ENCODE measurements at places on chromosomes 7 and 10. TPM values are rescaled to one million over a fixed set of nuclear protein-coding genes. Genes with fewer than 3 reads are reported as not detected.

DNA sequence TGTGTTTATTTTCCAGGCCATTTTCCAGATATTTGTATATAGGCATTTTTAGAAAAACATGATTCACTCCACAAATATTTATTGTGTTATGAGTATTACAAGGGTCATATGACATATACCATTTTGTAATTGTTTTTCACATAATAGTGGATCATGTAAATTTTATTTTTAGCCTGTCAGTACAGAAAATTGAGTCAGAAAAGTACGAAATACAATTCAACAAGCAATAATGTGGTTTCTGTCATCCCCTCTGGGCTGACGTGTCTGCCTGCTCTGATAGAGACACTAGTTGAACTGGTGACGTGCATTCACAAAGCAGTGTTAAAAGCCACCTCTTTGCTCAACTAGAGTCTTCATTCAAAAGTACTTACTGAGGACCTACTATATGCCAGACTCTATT lies 97.9 kb upstream of the STEAP1B start:
- no peak for DNase-seq

GRCh38 chr10:3419719-3420495 lies 247.3 kb upstream of the PITRM1 start:
- DNase-seq = no peak

- DNase-seq = no peak
Observed at GRCh38 chr7:90720984-90721760, 125.1 kb downstream of the CDK14 start.

- DNase-seq = no peak
Observed at GRCh38 chr7:17298840-17299482, 509 bp downstream of the AHR start.

DNA sequence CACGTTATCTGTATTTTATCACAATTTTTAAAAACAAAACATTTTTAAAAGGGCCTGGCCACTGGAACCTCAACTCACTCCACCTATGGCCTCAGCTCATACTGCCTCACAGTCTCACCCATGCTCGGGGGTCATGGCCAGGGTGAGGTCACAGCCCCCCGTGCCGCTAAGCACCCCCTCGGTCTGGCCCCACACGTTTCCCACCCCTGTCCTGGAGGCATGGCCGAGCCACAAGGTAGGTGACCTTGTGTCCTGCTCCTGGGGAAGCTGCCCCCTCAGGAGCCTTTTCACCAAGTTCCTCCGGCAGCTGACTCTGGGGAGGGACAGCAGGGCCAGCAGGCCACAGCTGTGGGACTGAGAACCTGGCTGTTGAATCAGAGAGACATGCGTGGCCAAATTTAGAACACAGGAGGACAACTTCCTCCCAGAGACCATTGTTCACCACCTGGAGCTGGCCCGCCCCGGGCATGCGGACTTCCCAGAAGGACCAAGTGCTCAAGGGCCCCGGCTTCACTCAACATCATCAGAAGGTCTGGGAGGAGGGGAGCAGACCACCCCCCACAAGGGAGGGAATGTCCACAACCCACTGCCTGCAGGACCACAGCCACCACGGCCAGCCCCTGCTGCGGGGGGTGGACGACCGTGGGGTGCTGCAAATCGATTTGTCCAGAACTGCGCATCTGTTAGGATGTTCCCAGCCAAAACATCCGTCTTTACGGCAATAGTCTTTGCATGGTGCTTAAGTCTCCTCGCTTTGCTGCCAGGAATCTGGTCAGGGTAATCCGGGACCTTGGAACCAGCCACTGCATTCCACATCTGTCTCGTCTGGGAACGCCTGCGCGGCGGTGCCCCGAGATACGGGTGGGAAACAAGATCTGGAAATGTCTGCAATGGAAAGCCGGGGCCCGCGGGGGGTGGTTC lies 48.6 kb upstream of the PDGFA start:
- no peak for DNase-seq

DNA sequence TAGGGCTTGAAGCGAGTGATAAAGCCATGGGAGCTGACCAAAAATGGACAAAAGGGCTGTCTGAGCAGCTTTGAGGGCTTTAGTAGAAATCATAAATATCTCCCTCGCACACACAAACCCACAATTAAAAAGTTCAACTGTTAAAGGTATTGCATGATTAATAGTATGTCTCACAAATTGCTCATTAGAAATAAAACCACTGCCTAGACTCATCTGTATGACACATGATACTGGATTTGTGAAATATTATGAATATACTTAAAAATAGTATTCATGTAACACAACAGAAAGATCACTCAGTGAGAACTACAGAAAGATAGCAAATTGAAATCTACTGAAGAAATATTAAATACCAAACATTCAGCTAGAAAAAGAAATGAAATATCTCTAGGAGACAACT lies 11.9 kb upstream of the PTPN12 start:
- no peak for DNase-seq

DNA sequence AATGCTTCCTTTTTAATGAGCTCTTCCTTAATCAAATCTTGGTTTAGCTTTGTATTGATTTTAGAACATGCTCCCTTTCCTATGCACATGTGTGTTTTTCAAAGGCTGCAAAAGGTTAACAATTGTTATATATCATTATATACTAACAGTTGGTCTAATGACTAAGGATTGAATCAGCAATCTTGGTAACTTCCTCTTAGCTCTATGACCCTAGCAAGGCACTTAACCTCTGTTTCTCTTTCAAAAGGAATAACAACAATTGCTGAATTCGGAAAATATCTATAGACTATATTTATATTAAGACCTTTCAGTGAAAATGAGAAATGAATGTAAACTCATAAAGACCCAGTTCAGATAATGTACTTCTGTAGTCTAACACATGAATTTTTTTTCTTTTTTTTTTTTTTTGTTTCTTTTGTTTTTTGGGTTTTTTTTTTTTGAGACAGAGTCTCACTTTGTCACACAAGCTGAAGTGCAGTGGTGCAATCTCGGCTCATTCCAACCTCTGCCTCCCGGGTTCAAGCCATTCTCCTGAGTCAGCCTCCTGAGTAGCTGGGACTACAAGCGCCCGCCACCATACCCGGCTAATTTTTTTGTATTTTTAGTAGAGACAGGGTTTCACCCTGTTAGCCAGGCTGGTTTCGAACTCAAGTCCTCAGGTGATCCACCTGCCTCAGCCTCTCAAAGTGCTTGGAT lies 48.8 kb downstream of the HOXA1 start:
- peak; percentile 25 for DNase-seq

DNA sequence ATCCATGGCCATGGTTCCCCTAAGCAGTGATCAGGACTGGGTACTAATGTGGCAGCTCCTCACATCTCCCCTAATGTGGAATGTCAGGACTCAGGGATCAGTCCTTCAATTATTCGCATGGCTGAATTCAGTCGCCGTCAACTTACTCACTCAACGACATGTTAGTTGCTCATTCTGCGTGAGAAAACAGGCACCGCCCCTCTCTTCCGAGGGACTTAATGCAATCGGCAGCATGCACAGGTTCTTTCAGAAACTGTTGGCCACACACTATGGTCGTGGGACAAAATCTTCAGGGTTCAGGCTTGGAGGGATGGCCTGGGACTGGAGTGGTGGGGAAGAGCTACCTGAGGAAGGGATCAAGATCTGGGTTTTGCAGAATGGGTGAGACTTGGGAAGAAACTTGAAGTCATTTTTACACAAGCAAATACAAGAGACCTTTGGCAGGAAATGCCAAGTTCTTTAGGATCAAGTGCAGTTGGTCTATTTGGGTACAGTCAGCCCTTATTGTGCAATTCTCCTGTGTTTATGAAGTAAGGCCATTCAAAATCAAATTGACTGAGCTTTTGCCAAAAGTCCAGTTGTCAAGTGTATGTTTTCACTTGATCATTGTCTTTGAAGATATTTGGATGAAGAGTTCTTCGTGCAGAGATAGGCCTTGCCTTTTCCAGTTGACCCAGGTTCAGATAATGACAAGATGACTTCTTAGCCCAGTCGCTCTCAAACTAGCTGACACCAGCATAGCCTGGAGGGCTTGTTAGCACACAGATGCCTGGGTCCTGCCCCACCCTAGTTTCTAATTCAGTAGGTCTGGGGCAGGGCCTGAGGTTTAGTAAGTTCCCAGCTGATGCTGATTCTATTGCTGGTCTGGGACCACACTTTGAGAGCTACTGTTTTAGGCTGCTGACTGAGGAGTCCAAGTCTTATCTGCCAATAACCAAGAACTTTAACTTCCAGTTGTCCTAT lies 48.5 kb downstream of the LRRC18 start:
- no peak for DNase-seq

DNA sequence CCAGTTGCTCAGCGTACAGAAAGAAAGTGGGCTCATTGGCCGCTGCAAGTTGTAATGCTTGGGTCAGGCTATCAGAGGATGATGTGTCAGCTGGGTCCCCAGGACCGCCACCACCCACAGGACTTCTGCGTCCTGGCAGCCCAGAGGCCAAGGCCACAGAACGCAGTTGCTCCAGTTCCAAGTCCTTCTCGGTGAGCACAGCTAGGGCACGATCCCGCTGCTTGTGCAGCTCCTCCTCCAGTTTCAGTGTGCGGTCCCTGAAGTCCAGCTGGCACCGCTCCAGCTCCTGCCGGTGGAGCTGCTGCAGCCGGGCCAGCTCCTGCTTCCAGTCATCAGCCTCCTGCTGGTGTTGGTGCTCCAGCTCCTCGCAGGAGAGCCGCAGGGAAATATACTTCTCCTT lies 3.0 kb downstream of the GCC1 start:
- DNase-seq = no peak

GRCh38 chr7:76020031-76020714 lies 25.8 kb upstream of the TMEM120A start:
- no peak for DNase-seq

GRCh38 chr10:123154092-123154710 lies at the start of gene BUB3:
Gene BUB3, plus strand, starts transcription at chr10:123154402. Its CDS starts 516 bp downstream, at chr10:123154918.
- peak; percentile 98 for DNase-seq

GRCh38 chr10:124696446-124697392 lies 47.5 kb downstream of the FAM53B start:
- no peak for DNase-seq

GRCh38 chr7:87592300-87592699 lies 8.4 kb downstream of the ABCB1 start:
- no peak for DNase-seq

GRCh38 chr10:52136921-52137320 lies 177.2 kb upstream of the DKK1 start:
- no peak for DNase-seq

DNA sequence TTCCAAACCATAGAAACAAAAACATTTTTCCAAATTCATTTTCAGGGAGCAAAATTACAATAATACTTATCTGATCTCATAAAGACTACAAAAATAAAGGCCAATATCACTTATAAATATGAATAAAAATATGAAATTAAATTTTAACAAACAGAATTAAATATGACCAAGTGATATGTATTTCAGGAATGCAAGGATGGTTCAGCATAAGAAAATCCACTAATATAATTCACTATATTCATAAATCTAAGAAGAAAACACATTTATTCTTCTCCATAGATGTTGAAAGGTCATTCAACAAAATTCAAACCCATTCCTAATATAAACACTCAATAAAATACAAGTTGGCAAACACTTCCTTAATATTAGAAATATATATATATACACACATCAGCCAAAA lies 115.2 kb upstream of the TMEM168 start:
- no peak for DNase-seq

- DNase-seq = no peak
Observed at GRCh38 chr10:129307141-129307540, 159.9 kb upstream of the MGMT start.

GRCh38 chr10:22727663-22728062 lies 13.3 kb upstream of the PIP4K2A start:
- DNase-seq = no peak

DNA sequence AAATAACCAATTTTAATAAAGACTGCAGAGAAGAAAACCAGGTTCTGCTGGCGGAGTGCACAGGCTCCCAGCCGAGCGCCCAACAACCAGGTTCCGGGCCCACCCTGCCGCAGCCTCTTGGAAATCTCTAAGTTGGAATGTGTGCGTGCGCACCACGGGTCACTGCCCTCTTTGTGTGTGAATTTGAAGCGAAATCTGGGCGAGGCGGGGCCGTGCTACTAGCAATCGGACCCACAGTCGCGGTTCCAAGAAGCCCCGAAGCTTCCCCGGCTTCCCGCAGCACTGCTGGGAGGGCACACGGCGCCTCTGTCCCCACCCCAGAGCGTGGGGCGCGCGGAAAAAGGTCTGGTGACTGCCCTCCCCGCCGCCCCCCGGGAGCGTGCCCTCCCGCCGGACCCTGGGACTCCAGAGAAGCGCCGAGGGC lies 666 bp upstream of the MAP3K8 start:
- DNase-seq = no peak

DNA sequence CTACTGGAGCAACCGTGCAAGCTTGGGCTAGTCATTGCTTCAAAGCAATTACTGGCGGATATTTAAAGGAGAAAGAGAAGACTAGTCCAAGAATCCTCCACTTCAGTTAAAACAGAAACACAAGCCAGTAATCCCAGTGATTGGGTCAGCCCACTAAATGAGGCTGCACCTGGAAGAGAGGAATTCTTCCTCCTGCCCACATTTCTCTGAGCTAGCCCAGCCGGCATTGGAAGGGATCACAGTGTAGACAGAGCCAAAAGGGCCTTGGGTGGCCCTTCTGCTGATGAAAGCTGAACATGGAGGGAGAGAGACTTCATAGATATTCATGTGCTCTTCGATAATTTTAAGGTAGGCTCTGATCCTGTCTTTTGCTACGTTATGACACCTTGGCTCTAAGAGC lies 228.4 kb downstream of the KIAA1217 start:
- DNase-seq = no peak

GRCh38 chr7:108442039-108442568 lies 14.1 kb downstream of the NRCAM start:
- DNase-seq = no peak

- DNase-seq = no peak
Observed at GRCh38 chr10:53744746-53745145, 972.2 kb upstream of the MBL2 start.

DNA sequence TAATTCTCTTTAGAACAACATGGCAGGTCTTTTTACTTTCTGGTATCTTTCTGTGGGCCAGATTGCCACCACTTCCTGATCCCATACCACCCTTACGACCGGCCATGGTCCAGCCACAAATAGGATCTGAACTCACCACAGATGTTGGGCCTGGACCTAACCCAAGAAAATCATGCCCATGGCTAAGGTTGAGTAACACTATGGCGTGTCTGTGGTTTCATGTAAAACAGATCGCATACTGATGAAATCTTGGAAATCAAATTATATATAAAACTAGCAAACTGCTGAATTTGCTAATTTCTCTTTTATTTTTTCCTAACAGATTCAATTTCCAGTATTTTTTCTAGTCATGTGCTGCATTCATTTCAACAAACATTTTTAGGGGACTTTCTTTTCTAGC lies 77.2 kb downstream of the CH25H start:
- DNase-seq = no peak

GRCh38 chr10:82084904-82085303 lies 209.9 kb downstream of the NRG3 start:
- no peak for DNase-seq

- no peak for DNase-seq
Observed at GRCh38 chr7:7851991-7852390, 116.6 kb upstream of the GLCCI1 start.

- no peak for DNase-seq
Observed at GRCh38 chr10:44118500-44118899, 266.4 kb downstream of the CXCL12 start.

Gene SOSTDC1
- total RNA-seq = not detected

Gene SFRP5
- not detected for total RNA-seq

Gene PDZD7
- total RNA-seq = 1.2 TPM

Gene OR9A2
- total RNA-seq = not detected

Gene CPA2
- total RNA-seq = not detected

Gene ACTL6B
- not detected for total RNA-seq

Gene SMKR1
- 2.0 TPM for total RNA-seq

Gene AVPI1
- total RNA-seq = 2.4 TPM

Gene GPRIN2
- total RNA-seq = 0.10 TPM

Gene RAB19
- not detected for total RNA-seq

Gene GRB10
- 131 TPM for total RNA-seq

Gene ECHS1
- 105 TPM for total RNA-seq

Gene IFIT1B
- total RNA-seq = not detected

Gene FLNC
- total RNA-seq = 170 TPM

Gene MYO3A
- 0.05 TPM for total RNA-seq

Measured in glomerular endothelial cell (primary cell).